Right ventricle myocardium inferior (tissue), 1 donor: ENCODE measurements at places on chromosomes 3 and 15.
A peak's percentile ranks its signal among the peaks of the same experiment; 100 is the strongest.

- no peak for DNase-seq
Observed at GRCh38 chr3:58216496-58217195, 5.9 kb upstream of the DNASE1L3 start.

- DNase-seq, result no peak
Observed at GRCh38 chr3:115548611-115549010, 74.7 kb upstream of the GAP43 start.

- no peak for DNase-seq
Observed at GRCh38 chr3:155979746-155980145, 109.3 kb downstream of the GMPS start.

GRCh38 chr3:23275814-23276213 lies 72.7 kb downstream of the UBE2E2 start:
- DNase-seq, result no peak

GRCh38 chr3:36756269-36756668 lies 8.1 kb downstream of the DCLK3 start:
- DNase-seq, result no peak

- DNase-seq, result no peak
Observed at GRCh38 chr3:66133050-66133757, 87.6 kb upstream of the SLC25A26 start.

DNA sequence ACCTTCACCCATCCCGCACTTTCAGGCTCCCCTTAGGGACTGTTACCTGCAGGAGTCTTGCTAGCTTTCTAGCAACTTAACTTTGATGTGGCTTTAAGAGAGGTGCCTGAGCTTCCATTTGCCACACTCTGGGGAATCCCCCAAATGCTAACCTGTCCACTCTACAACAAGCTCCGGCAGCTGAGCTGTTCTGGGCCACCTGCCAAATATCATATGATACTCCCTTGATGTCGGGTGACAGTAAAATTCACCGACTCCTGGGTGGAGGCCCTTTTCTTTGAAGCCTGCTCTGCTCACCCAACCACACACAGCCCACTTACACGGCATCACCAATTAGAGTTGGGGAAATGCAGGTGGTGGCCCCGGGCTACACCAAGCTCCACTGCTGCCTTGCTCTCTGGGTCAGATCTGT lies 38.0 kb upstream of the XCR1 start:
- DNase-seq, result no peak

- no peak for DNase-seq
Observed at GRCh38 chr3:3689601-3690375, 109.4 kb upstream of the LRRN1 start.

DNA sequence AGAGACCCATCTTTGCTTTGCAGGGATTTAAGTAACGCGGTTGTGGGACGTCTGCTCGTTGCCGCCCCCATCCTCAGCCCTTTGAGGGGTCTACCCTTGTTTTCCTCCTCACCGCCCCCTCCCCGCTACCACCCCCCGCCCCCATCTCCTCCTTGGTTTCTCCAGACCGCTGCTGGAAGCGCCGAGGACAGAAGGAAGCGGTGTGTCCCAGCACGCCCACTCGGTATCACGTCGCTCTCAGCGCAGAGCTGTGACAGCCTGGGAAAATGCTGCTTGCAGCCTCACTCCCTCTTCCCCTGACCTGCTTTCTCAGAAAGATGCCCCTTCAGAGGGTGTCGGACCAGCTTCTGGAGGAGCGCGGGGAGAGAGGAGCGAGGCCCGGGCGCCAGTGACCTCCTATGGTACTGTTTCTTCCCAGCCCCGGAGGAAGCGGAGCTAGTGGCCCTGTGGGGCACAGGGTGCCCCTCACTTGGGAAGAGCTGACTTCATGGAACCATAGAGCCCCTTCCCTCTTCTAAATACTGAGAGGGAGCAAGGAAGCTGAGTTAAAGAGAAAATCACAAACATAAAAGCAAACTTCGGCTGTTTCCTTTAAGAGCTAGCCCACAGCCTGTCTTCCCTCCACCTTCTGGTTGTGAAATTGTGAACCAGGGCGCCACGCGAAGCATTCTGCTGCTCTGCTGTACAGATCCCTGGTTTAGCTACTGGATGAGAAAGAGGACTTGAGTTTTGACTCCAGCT lies 698 bp downstream of the IL1RAP start:
- DNase-seq, result peak; percentile 81

- DNase-seq, result no peak
Observed at GRCh38 chr3:123694366-123695087, 109.7 kb upstream of the HACD2 start.

DNA sequence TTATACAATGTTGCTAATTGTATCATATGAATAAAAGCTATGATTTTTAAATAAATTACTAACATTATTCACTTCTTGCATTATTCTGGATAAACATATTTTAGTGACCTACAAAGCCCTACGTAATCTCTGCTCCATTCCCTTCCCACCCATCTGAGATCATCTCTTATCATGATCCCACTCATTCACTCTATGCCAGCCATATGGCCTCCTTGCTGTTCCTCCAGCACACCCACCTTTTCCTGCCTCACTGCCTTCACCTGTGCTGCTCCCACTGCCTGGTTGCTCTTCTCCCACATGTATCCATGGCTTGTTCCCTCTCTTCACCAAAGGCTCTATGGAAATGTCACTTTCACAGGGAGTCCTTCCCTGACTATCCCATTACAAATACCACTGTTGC lies 7.3 kb upstream of the USP8 start:
- DNase-seq, result no peak

GRCh38 chr15:75811626-75812025 lies 31.6 kb upstream of the UBE2Q2 start:
- DNase-seq, result no peak

GRCh38 chr3:10356461-10356981 lies 35.6 kb upstream of the SEC13 start:
- no peak for DNase-seq

DNA sequence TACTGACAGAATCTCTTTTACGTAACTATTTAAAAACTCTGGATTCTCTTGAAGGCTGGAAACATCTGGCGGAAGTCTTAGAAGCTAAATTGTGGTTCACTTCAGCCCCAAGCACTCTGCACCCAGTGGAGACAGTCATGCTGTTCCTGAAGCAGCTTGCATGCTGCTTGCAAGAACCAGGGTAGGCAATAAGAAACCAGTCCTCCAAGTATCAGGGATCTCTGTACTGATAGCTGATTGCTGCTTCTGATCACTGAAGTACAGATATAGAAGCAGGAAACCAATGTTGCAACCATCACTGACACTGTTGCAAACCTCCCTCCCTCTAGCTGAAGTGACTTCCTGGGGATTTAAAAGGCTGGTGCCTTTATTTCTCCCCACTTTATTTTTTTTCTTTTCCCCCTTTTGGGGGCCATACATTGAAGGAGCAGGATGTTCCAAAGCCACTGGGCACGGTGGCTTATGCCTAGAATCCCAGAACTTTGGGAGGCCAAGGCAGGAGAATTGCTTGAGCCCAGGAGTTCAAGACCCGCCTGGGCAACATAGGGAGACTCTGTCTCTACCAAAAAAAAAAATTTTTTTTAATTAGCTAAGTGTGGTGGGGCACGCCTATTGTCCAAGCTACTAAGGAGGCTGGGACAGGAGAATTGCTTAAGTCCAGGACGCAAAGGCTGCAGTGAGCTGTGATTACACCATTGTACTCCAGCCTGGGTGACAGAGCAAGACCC lies 15.3 kb downstream of the SPCS1 start:
- no peak for DNase-seq

DNA sequence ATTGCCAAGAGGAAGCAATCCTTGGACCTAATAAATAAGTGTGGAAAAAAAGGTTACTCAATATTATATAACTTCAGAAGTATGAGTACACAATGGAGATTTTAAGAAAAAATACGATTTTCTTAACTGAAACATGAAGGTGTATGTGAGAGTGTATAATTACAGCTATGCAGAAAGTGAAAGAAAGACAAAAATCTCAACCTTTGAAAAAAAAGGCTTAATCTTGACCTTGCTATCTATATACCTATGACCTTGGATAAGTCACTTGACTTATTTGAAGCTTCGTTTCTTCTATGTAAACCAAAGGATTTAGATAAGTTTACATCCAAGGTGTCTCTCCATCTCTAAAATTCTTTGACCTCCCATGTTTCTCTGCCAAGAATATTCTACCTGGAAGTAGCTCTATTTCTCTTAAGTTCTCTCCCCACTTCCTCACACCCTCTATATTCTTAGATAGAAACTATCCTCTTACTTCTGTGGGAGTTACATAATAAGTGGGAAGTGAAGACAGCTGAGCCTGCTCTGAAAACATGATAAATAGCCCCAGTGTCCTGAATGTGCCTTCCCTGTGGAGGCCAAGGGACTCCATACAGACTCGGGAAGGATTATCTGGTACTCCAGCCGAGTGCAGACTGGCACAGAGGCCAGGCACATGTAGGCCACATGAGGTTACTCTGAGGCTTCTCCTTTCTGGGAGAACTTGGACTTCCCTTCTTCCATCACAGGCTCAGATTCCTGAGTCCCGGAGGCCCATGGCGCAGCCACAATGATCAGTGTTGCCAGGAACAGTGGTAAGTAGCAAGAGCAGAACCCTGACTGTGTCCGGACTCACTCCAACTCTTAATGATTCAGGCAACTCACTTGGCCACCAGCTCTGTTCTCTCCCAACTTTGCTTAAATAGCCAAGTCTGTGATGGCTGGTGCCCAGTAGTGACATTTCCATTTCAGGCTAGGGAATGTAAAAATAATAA lies 166.8 kb upstream of the COL8A1 start:
- peak; percentile 61 for DNase-seq

GRCh38 chr15:84721371-84721770 lies 5.4 kb upstream of the SEC11A start:
- DNase-seq, result no peak

DNA sequence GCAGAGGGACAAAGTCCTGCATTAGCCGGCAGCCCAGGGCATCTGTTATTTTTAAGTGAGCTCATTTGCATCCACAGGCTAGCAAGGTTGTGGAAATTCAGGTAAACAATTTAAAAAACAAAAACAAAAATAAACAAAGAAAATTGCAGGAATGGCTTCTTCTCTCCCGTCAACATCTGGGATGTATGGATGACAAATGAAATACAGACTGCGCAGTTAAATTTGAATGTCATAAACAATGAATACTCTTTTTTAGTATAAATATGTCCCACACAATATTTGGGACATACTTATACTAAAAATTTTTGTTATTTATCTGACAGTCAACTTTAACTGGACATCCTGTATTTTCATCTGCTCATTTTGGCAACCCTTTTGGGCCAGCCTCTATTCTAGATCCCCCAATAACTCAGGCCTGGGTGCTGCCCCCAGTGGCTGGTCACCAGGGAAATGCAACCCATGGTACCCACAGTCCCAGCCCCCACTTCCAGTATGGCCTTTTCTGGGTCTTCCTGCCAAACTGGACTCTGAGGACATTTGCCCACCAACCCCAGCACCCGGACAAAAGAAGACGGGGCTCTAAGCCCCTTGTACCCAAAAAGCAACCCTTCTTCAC lies 12.7 kb downstream of the GRM2 start:
- no peak for DNase-seq
